ENCODE measurements at places on chromosomes 7 and 10.

GRCh38 chr10:43294241-43294658 lies 27.4 kb upstream of the RASGEF1A start:
- DNase-seq = no peak

DNA sequence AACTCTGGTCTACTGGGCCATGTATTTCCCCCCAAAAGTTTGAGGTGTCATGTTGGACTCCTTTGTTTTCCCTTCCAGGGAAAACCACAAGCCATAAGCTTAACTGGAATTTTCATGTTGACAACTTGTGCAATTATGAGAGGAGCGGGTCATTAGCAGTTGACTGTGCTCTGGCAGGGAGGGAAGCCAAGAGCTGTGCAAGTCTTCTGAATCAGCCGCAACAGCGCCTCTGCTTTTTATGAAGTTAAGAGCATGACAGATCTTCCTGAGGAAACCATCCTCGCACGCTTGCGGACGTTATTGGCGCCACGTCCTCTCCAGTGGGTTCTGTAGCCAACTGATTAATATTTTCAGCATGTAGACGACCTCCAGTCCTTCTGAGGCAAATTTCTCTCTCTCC lies 148.7 kb upstream of the MKI67 start:
- no peak for DNase-seq

- DNase-seq = no peak
Observed at GRCh38 chr10:99775850-99776249, 6.6 kb upstream of the ABCC2 start.

GRCh38 chr10:27564398-27564797 lies 60.3 kb downstream of the RAB18 start:
- no peak for DNase-seq

- no peak for DNase-seq
Observed at GRCh38 chr10:19048489-19048888, at the start of gene MALRD1. MALRD1 (plus strand) TSS chr10:19048801; CDS start chr10:19048939, 138 bp downstream.

GRCh38 chr7:149809215-149809614 lies 29.0 kb upstream of the ZNF862 start:
- DNase-seq = no peak

GRCh38 chr7:117229350-117229749 lies 93.5 kb downstream of the WNT2 start:
- DNase-seq = no peak

- no peak for DNase-seq
Observed at GRCh38 chr7:66929165-66929564, 8.1 kb downstream of the TMEM248 start.

DNA sequence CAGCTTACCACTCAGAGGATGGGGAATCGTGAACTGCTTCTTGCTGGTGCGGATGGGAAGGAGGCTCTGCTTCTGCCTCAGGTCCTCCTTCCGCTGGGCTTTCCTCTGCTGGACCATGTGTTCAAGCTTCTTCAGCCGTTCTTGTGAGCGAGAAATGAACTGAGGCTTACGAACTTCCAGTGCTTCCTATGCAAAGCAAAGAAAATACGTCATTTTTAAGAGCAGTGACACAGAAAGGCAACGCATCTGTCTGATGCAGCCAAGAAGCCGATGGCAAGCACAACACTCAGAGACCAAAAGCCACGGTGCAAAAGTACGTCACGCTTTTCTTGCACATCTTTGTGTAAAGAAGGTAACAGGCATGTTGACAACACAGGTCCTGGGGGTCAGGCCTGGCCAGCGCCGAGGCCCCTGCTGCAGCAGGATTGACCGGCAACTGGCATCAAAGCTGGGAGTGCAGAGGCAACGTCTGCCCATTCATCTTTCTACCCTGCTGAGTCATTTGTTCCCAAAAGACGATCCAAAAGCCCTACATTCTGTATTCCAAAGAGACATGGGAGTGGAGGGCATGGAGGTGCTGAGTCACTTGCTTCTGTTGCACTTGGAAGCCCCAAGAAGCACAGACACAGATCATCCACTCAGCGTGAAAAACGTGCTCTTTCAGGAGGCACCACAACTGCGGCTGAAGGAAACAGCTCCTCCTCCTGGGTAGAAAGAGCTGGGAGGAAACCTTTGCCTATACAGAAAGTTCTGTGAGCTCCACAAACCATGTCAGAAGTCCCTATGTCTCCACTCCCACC lies 71.0 kb upstream of the ADAM12 start:
- no peak for DNase-seq

- no peak for DNase-seq
Observed at GRCh38 chr10:93160140-93160539, 86.4 kb downstream of the CYP26A1 start.

DNA sequence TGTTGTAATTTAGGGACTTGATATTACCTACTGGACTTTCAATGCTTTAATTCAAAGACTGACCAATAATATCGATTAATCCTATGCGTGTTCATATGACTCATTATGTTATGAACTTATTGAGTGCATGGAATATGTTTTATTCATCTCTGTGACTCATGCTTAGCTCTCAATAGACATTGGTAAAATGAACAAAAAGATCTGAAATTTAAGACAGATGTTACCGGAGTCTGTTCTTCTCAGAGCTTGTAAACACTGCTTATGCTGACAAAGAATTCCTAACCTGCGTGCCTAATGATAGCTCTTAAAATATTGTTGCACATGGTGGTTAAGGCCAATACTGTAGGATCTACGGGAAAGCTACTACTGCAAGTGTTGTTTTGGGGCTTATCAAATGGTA lies 131.5 kb upstream of the ACBD5 start:
- no peak for DNase-seq

DNA sequence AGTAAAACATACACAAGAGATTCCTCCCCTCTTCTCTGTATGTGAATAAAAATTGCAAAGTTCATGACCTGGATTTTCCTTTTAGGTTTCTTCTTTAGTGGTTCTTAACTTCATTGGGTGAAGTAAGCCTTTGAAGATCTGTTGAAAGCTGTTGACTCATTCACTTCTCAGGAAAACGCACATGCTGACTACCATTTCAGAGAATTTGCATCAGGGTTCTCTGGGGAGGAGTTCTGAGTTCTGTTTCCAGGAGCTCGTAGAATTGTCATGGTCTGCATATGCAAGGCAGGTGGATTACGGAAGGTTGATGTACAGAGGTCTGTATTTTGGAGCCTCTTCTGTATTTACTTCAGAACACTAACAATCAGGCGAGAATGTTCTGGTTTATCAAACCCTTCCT lies 962 bp upstream of the SLC26A4 start:
- DNase-seq = no peak

- DNase-seq = no peak
Observed at GRCh38 chr7:149598721-149599308, 101.2 kb upstream of the ZNF746 start.

DNA sequence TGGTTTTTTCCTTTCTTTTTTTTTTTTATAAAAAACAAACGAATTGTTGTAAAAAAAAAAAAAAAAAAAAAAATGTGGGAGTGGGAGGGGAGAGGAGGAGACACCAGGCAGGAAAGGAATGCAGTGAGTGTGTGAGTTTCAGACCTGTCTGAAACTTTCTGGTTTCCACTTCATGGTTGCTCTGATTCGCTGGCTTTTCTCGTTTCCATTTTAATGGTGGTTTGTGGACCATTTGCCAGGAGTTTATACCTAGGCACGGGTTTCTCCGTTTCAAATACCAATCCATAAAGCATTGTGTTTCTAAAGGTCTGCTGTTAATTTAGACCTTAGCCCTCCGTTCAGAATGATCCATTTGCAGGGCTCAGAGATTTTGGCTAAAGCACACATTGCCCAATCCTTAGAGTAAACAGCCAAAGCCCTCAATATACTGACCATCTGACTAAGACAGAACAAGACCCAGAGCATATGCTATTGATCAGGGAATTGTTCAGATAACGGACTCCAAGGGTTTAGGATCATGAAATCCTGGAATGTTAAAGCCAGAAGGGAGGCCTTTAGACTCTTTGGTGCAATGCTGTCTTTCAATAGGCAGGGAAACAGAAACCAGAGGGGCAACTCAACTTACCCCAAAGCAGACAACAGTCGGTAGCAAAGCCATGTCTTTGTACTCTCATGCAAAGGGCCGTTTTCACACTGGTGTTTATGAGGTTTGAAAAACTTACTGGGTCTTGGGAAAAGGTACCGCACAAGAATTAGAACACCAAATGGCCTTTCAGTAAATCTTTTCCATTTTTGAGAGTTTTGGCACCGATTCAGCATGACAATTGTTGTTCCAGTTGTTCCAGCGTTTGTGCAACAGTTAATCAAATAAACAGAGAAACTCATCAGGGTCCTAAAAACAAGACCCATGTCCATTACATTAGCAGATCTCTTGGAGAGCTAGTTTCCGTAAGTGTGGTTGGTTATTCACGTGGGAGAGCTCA lies 94.3 kb upstream of the AGBL3 start:
- DNase-seq = no peak

DNA sequence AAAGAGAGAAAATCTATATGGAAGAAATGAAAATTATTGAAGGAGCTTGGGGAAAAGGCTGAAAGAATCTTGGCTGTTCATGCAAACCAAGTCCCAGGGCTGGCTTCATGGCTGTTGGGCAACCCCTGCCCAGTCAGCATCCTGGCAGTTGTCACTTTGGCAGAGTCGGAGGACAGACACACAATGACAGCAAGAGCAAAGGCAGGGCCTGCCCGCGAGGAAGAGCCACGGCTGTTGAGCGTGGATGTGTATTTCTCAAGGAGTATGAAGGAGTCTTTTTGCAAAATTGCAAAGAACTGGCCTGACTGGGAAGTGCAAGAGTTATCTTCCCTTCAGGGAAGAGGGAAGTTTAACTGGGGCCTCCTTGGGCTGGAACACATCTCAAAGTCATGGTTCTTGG lies 11.7 kb downstream of the PTPRE start:
- no peak for DNase-seq

- no peak for DNase-seq
Observed at GRCh38 chr10:117139581-117140524, 1.8 kb upstream of the VAX1 start.

GRCh38 chr7:139294951-139295575 lies 46.1 kb upstream of the FMC1 start:
- no peak for DNase-seq

GRCh38 chr10:117237401-117237991 lies 3.4 kb upstream of the SLC18A2 start:
- no peak for DNase-seq

- no peak for DNase-seq
Observed at GRCh38 chr10:9140373-9140772, 1085.9 kb downstream of the GATA3 start.

- no peak for DNase-seq
Observed at GRCh38 chr10:103855852-103856796, 748 bp upstream of the SH3PXD2A start.

DNA sequence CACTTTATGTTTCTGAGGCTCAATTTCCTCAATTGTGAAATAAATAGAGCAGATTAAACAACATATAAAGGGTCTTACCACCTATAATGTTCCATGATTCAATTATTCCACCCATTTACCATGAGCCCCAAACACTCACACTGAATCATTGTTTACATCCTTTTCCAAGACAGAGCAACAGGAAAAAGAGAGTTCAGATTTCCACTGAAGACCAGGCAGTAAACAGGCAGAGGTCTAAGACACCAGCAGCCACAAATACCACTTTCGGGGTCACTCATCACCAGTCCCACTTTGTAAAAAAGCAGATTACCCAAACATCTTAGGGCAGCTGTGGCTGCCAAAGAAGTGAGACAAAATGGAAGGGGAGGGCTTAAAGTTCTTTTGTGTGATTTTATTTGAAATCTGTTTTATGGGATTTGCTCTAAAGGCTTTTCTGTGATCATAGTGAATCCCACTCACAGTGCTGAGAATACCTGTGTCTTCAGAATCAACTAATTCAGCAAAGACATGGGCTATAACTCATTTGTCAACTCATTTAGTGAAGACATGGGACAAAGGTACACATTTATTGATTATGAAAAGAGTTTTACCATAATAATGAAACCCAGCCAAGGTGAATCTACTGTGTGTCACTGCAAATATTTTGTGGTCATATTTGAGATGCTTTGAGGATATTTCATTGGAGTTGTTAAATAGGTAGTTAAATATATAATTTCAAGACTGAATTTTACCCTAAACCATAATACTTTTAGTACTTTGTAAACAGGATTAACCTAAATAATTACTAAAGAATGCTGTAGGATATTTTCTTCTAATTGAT lies 24.8 kb upstream of the DLD start:
- no peak for DNase-seq

- no peak for DNase-seq
Observed at GRCh38 chr7:27251652-27252590, 9.3 kb downstream of the EVX1 start.

DNA sequence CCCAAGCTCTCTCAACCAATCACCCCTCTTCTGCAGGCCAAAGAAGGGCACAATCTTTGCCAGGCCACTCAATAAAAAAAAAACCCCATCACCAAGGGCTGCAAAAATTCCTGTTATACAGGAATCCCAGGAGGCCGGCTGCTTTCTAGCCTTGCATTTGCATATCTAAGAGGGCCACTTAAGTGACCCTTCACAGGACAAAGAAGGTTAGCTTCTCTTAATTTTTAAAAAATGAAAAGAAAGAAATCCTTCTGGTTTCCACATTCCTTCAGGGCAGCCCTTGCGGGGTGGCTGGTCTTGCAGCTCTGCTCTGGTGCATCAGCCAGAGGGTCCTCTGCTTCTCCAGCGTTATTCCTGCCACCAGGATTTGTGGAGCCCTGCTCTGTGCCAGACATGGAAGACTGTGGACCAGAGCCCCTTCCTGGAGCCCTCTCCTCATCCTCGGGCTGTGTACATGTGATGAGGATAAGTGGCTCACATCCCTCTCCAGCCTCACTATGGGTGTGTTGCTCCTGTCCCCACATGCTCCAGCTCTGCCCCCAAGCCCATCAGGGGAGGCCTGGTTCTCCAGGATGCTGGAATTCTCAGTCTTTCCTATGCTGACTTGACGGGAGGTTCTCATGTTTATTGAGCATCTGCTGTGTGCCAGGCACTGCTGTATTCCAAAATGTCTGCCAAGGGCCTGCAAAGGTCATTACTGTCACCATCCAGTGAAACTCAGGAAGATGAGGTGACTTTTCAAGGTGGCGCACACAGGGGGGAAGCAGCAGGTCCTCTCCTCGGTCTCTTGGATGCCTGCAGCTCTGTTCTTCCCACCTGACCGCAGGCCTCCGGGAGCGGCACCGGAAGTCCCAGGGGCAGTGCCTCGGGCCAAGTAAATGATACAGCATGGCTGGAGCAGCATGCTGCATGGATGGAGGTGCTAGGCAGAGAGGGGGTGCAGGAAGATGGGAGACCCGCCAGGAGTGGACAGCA lies 67.7 kb downstream of the ARHGAP22 start:
- DNase-seq = no peak

DNA sequence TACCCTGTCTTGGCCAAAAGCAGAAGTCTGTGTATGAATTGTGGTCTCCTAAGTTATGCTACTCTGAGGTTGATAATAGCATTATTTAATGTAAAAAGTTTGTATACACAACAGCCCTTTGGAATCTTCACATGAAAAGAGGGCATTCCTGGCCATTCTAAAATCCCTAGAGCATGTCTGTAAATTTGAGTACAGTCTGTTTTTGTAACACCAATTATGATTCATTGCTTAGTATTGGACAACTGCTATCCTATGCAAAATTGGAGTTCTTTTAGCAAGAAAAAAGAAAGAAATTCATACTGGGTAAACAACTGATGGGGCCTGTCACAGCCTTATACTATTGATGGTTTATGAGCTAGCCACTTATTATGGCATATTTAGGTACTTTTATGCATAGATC lies 10.2 kb downstream of the CUTC start:
- no peak for DNase-seq

GRCh38 chr10:127999297-128000129 lies 92.6 kb downstream of the PTPRE start:
- DNase-seq = no peak

GRCh38 chr7:53993224-53993623 lies 549.0 kb upstream of the VSTM2A start:
- no peak for DNase-seq

- DNase-seq = peak; percentile 81
Observed at GRCh38 chr7:138752518-138753149, 45.2 kb upstream of the TMEM213 start.

GRCh38 chr10:2278363-2278762 lies 541.0 kb upstream of the ADARB2 start:
- DNase-seq = no peak

Data from stimulated activated CD8-positive, alpha-beta memory T cell treated with anti-CD3 and anti-CD28 coated beads, Interleukin-2, amount 100 ng/mL, for 1 hour (primary cell).